ENCODE measurements at places on chromosomes 1 and 21.

- no peak for DNase-seq
Measured at GRCh38 chr1:14011132-14011531, 311.1 kb downstream of the PRDM2 start.

- no peak for DNase-seq
Measured at GRCh38 chr21:46483300-46484295, 24.9 kb downstream of the DIP2A start.

DNA sequence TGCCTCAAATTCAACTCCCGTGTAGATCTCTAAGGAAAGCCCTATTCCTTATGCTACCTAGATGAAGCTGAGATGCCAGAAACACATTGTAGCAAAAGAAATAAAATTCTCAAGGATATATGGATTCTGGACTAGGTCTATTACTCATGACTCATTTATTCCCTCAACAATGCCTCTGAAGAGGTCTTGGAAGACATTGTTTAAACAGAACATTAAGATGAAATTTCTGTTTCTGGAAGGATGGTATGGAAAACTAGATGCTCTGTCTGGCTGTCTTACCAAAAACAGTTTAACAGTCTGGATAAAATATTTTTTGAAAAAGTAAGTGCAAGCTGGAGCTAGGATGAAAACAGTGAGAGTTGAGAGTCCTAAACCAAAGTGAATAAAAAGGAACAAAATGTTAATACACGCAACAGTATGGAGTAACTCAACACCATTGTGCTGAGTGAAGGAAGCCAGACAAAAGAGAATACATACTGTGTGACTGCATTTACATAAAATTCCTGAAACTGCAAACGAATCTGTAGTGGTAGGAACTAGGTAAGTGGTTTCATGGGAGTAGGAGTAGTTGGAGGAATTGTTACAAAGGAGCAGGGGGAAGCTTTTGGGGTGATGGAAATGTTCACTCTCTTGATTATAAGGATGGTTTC lies 59.3 kb upstream of the GNG12 start:
- no peak for DNase-seq

DNA sequence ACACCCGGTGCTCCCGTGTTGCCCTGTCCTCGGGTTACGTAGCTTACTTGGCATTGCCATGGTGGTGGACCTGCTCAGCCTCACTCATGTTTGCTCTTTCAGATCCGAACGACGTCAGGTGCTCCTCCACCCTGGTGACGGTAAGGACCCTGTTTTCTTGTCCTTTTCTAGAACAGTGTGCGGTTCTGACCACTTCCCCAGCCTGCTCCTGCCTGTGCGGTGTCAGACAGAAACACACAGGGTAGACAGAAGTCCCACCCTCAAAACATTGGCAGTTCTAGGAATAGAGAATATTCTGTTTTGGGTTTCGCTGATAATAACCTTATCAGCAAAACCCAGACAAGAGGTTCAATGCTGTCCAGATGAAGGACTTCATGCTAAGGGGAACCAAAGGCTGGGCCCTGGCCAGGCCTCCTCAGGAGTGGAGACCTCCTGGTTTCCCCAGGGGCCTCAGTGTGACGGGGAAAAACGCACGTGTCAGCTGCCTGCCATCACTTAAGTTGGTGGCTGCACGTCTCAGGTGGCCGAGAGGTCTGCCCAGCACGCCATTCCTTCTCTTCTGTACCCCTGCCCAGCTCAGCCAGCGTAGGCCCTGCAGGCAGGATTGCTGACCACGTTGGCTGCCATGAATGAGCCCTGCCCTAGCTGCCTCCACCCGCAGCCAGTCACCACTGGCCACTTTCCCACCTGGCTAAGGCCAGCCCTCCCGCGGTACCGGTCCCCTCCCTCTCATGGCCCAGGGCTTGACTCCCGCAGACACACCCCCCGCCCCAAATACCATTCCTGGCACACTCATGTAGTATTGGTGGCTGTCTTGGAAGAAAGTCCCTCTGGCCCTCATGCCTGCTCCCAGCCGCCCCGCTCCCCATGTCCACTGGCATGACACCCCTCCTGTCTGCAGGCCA lies 33.6 kb downstream of the SLC37A1 start:
- no peak for DNase-seq

DNA sequence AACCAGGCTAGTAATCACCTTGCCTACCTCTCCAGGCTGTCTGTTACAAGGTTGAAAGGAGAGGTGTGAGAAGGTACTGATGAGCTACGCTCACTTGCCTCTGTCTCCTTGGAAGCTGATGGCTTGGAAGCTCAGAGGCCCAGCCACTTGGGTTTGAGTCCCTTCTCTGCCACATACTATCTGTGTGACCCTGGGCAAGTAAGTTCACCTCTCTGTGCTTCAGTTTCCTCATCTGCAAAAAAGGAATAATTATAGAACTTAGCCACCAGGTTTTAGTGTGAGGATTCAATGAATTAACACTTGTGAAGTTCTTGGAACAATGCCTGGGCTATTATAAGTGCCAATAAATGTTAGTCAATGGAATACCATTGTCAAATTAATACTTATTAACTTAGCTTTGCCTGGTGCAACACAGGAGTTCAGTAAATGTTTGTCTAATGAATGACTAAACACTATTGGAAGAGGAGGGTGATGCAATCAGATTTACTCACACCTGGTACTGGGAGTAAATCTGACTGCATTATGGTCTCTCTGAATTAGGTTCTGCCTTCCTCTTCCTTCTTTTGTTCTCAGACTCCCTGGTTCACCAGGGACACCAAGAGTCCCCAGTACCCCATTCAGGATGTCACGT lies 55.5 kb downstream of the TRABD2B start:
- DNase-seq: no peak

GRCh38 chr1:19507516-19507915 lies 22.2 kb upstream of the CAPZB start:
- no peak for DNase-seq

DNA sequence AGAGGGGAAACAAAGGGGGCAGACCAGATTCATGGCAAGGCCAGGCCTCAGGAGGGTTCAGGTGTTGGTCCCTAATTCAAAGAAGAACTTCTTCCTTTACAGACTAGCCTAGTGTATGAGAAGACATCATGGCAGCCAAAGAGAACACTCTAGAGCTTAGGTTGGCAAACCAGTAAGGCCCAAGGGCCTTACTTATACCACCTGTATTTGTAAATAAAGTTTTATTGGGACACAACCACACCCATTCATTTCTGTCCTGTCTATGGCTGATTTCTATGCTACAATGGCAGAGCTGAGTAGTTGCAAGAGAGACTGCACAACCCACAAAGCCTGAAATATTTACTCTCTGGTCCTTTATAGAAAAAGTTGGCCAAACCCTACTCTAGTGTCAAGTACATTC lies 42.3 kb downstream of the SSBP3 start:
- DNase-seq: no peak

DNA sequence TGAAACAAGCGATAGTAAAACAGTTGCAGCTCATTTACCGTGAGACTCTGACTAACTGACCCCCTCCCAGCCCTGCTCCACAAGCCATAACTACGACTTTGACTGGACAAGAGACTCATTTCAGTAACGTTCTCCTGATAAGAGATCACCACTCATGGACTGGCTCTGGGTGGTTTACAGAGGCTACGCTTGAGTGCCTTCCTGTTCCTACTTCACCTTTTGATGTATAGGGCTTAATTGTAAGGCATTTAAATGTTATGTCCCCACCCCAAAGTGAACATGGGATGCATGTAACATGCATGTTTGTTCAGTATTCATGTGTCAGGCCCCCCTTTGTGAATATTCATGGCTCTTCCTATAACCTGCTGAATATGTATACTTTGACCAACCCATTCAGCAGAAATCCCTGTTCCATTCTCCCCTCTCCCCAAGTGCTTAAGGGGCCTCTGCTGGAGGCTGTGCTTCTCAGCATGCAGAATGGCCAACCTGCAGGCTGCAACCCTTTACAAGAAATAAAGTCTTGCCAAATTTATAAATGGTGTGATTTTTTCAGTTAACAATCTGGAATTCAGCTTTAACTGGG lies 50.7 kb upstream of the SPOCD1 start:
- no peak for DNase-seq

DNA sequence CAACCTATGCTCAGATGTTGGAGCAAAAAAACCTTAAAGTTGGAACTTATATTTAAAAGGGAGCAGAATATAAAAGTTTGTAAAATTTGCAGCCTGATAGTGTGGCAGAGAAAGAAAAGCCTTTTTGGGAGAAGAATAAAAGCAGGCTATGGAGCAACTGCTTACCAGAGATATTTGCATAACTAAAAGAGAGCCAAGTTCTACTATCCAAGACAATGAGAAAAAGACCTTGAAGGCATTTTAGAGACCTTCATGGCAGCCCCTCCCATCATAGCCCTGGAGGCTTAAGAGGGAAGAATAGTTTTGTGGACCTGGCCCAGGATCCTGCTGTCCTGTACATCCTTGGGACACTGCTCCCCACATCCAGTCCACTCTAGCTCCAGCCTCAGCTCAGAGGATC lies 312.5 kb upstream of the ZRANB2 start:
- no peak for DNase-seq

DNA sequence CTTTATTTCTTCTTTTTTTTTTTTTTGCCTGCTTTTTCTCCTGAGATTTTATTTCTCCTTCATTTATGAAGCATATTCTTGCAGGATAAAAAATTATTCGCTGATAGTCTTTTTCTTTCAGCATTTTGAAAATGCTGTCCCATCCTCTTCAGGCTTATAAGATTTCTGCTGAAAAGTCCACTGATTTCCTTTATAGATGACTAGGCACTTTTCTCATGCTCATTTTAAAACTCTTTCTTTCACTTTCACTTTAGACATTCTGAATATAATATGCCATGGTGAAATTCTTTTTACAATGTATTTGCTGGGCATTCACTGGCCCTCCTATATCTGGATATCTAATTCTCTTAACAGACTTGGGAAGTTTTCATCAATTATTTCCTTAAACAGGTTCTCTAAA lies 25.5 kb upstream of the GTF2B start:
- DNase-seq: no peak

GRCh38 chr1:36528361-36529349 lies 45.9 kb upstream of the CSF3R start:
- no peak for DNase-seq

DNA sequence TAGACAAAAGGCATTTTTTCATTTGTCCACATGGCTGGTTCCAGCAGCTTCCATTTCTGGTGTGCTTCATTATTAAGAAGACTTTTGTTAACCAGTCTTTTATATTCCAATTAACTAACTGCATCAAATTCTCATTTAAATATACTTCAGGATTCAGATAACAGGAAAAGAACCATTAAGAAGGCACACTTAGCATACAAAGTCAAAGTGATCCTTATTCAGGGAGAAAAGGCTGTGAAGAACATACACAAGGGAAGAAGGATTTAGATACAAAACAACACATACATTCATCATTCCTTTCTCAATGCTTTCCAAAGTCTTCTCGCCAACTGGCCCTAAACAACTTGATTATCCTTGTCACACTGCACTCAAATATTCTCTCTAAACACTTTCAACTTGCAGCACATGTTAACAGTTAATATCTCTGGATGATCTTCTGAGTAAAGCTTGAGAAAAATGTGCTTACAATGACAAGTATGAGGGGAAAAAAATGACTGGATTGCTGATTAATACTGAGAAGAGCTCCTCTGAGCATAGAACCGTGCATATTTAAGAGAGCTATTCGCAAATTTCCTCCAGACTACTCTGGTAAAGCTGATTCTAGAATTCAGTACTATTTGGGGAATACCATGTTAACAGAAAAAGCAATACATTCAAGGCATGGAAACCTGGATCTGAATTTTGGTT lies 225.2 kb upstream of the TNR start:
- no peak for DNase-seq

GRCh38 chr1:243837907-243838535 lies 12.0 kb downstream of the AKT3 start:
- no peak for DNase-seq

GRCh38 chr1:15820478-15820877 lies 13.0 kb upstream of the UQCRHL start:
- DNase-seq: no peak

DNA sequence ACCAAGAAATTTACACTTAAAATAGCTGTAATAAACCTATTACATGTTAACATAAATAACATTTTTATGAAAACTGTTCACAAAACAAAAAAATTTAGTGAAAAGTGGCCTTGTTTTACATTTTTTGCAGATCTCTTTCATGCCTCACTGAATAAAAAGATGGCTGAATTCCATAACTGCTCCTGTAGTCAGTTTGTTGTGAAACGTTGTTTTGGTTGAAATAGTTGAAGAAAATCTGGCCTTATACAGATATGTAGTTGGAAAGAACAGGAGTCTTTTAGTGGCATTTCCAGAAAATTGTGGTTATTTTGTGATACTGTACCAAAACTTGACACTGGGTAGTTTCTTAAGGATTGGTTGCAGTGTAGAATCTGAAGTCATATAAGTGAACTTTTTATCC lies 18.1 kb downstream of the ITSN1 start:
- DNase-seq: no peak

- no peak for DNase-seq
Measured at GRCh38 chr1:54219688-54220003, 19.7 kb downstream of the MRPL37 start.

DNA sequence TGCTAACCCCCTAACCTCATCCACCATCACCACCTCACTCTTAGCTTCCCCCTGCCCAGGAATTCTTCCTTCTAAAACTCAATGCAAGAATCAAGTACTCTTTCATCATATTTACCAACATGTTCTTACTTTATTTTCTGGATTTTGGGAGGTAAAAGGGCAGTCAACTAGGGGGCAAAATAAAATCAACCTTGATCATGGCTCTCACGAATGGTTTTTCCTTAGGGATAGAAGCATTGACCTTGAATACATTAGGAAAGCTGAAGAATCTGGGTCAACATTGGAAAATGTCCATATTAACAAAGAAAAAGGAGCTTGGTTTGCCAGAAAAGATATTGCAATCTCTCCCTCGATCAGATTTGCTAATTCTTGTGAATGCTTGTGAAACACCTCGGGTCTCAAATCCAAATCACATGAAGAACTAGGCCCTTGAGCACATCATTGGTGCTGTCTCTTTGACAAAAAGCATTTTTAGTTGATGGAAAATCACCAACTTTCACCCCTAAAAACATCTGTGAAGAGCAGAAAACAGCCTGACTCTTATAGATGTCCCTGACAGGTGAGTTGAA lies 58.9 kb downstream of the ZC3H11B start:
- DNase-seq: no peak

DNA sequence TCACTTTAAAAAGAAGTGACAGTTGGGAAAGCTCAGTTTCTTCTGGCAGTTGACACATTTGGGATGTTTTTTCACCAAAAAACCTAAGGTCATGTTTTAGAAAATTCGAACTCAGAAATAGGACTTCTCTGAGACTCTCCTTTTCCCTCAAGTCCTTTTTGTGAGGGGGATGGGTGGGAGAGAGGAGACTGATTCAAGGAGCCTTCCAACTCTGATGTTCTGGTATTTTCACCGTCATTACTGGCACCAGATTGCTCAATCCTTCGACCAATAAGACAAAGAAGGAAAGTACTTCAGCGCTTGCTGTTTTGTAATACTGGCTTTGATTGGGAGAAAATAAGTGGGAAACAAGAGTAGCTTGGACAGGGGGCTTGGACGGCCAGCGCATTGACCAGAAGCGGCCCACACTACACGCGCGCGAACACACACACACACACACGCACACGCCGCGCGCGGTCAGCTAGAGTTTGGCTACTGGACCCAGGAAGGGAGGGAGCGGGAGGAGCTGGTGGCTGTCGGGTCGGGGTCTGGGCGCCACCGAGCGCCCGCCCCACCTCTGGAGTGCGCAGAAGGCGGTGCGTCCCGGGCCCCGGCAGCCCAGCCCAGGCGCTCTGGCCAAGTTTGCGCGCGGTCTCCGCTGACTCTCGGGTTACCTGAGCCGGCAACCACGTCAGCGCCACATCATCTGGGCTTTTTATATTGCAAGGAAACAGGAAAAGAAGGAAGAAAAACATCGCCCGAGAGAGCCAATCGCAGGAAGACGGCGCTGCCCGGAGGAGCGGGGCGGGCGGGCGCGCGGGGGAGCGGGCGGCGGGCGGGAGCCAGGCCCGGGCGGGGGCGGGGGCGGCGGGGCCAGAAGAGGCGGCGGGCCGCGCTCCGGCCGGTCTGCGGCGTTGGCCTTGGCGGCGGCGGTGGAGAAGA lies at the start of gene KCNK1:
Gene KCNK1, plus strand, starts transcription at position 855 of the 921 bp plus-strand sequence. Its CDS starts 66 bp downstream, at position 921.
- no peak for DNase-seq
